Activated CD4-positive, alpha-beta memory T cell treated with anti-CD3 and anti-CD28 coated beads for 36 hours (primary cell): ENCODE measurements at places on chromosomes 7 and 10.
A peak's percentile ranks its signal among the peaks of the same experiment; 100 is the strongest.

DNA sequence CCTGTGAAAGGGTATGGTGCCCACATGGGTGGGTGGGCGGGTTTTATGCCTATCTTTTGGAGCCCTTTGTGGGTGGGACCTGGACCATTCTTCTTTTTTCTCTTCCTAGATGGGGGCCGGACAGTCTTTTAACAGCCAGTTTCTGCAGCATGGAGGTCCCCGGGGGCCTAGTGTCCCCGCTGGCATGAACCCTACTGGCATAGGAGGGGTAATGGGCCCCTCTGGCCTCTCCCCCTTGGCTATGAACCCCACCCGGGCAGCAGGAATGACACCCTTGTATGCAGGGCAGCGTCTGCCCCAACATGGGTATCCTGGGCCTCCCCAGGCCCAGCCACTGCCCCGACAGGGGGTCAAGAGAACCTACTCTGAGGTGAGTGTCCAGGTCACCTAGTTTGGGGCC is 9.1 kb downstream of the ZMIZ2 start:
- H3K4me1 ChIP-seq = peaks cover 19% of the 10 kb centered on the region
- DNase-seq = no peak
- no peaks in the 10 kb centered on the region for H3K27me3 ChIP-seq
- H3K27ac ChIP-seq = no peak overlapping the region
- peaks cover 21% of the 10 kb centered on the region for H3K36me3 ChIP-seq

DNA sequence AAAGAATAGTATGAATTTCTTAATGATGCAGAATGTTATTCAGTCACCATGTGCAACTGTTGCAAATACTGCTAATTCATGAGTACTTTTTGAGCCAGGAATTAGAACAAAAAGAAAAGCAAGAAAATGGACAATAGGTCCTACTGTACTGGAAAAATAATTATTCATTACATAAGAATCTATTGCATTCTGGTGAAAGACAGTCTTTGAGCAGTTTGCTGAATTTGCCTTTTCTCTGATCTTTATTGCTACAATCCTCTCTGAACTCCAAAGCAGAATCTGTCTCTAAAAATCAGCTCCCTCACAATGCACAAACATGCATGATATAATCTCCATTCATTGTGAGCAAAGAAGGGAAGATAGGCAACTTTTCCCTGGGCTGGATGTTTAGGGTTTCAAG is 12.8 kb downstream of the IFIT2 start:
- no peak overlapping the region for H3K4me3 ChIP-seq
- H3K36me3 ChIP-seq = no peaks in the 10 kb centered on the region
- H3K27me3 ChIP-seq = peaks cover 6% of the 10 kb centered on the region
- no peak overlapping the region for H3K27ac ChIP-seq

DNA sequence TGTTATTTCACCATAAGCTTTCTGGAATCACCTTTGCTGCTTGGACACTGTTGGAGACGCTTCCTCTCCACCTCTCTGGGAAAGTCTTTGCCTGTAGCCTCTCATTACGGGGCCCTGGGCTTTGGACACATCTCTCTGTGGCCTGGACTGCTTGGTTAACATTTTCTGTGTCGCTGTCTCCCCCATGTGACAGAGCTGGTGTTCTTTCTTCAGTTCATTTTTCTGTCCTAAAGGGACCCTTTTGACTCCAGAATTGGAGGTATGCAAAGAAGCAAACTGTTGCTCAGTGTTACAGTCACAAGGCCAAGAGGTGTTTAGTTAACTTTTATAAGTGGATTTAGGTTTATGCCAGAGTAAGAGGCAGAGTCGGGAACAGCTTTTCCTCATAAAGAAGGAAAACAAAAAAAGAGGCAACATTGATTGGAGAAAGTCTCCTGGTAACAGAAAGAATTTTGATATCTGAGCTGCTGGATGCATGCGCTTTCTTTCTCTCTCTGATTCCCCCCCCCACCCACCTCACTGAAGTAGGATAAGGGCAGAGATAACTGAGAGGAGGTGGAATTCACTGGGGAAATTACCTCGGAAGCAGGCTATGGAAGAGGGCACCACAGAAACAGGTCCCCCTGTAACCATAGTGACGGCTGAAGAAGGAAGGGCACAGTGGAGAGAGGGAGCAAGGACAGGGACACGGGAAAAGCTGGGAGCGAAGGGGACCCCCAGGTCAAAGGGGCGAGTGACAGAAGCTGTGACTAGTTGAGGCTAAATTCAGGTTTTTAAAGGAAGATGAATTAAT is 57.8 kb downstream of the LGI1 start:
- H3K27ac ChIP-seq = no peak overlapping the region
- no peak for DNase-seq
- H3K4me1 ChIP-seq = no peaks in the 10 kb centered on the region
- peaks cover 34% of the 10 kb centered on the region for H3K27me3 ChIP-seq
- H3K4me3 ChIP-seq = no peak overlapping the region

GRCh38 chr7:130909161-130909836 is 175.3 kb upstream of the KLF14 start:
- H3K36me3 ChIP-seq = peaks cover 85% of the 10 kb centered on the region
- peak overlapping the region; percentile 94 for H3K27ac ChIP-seq
- peaks cover 90% of the 10 kb centered on the region for H3K4me1 ChIP-seq
- H3K27me3 ChIP-seq = no peaks in the 10 kb centered on the region
- no peak for DNase-seq
- H3K4me3 ChIP-seq = peak overlapping the region; percentile 83

- no peak overlapping the region for H3K27ac ChIP-seq
- no peaks in the 10 kb centered on the region for H3K36me3 ChIP-seq
- DNase-seq = no peak
- no peak overlapping the region for H3K4me3 ChIP-seq
- no peaks in the 10 kb centered on the region for H3K4me1 ChIP-seq
Observed at GRCh38 chr7:110105307-110105706, 985.6 kb upstream of the LRRN3 start.

GRCh38 chr10:71750986-71751385 is 22.3 kb downstream of the VSIR start:
- H3K27me3 ChIP-seq = no peaks in the 10 kb centered on the region
- peaks cover 95% of the 10 kb centered on the region for H3K4me1 ChIP-seq
- DNase-seq = no peak
- peaks cover 49% of the 10 kb centered on the region for H3K36me3 ChIP-seq
- H3K27ac ChIP-seq = peak overlapping the region; percentile 98

GRCh38 chr10:3025026-3025683 is 42.2 kb upstream of the PFKP start:
- H3K4me1 ChIP-seq = peaks cover 3% of the 10 kb centered on the region
- H3K36me3 ChIP-seq = no peaks in the 10 kb centered on the region
- no peak overlapping the region for H3K27ac ChIP-seq
- no peak for DNase-seq
- peaks cover 28% of the 10 kb centered on the region for H3K27me3 ChIP-seq

DNA sequence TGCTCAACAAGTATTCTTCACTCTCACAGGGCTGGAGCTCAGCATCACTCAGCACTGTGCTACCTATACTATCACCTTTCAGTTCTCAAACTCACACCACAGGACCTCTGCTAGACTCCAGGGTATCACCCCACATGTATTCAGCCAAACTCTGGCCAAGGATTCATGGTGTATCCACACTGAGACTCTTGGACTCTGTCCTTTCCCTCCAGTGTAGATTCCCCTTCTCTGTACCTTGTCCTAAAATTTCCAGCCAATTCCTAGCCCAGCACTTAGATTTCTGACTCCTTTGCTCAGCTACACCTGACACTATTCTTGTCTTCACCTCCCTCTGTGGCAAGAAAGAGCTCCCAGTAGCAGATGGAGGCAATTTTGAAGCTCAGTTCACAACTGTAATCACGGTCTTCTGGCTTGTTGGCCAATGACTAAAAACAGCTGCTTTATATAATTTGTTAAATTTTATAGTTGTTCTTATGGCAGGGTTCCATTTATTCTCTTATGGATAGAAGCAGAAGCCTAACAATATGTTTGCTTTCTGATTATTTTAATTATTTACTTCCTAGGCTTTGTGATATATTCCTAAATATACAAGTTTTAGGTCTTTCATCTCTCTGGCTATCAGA is 258.8 kb downstream of the THSD7A start:
- no peak overlapping the region for H3K4me3 ChIP-seq
- H3K4me1 ChIP-seq = no peaks in the 10 kb centered on the region
- no peaks in the 10 kb centered on the region for H3K27me3 ChIP-seq
- no peaks in the 10 kb centered on the region for H3K36me3 ChIP-seq
- H3K27ac ChIP-seq = no peak overlapping the region

DNA sequence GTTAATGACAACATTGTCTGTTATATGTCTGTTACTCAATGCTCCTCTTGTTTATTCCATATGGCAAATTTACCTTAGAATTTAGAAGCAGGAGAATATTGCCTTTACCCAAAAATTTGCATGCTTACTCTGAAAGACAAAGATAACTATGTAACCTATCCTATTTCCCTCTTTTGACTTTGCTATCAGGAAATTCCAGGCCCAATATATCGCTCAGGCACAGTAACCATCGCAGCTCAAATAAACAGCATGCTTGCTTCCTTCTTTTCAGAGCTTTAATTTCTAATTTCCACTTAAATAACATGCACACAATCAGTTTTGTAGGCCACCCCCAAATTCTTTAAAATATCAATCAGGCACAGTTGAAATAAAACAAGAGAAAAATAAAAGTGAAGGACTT is 57.8 kb downstream of the EBLN1 start:
- peaks cover 11% of the 10 kb centered on the region for H3K4me1 ChIP-seq
- H3K27me3 ChIP-seq = no peaks in the 10 kb centered on the region
- H3K4me3 ChIP-seq = no peak overlapping the region
- H3K36me3 ChIP-seq = no peaks in the 10 kb centered on the region

GRCh38 chr7:46764100-46764936 is 817.6 kb downstream of the TNS3 start:
- H3K27ac ChIP-seq = no peak overlapping the region
- H3K4me3 ChIP-seq = no peak overlapping the region
- no peaks in the 10 kb centered on the region for H3K4me1 ChIP-seq

GRCh38 chr10:26869528-26869927 is 8.8 kb upstream of the ABI1 start:
- H3K36me3 ChIP-seq = no peaks in the 10 kb centered on the region
- H3K4me3 ChIP-seq = no peak overlapping the region
- H3K27me3 ChIP-seq = no peaks in the 10 kb centered on the region
- peak; percentile 59 for DNase-seq

- H3K36me3 ChIP-seq = no peaks in the 10 kb centered on the region
- DNase-seq = no peak
- no peak overlapping the region for H3K4me3 ChIP-seq
- H3K4me1 ChIP-seq = no peaks in the 10 kb centered on the region
- H3K27ac ChIP-seq = no peak overlapping the region
Observed at GRCh38 chr7:155874411-155874810, 62.1 kb upstream of the SHH start.

DNA sequence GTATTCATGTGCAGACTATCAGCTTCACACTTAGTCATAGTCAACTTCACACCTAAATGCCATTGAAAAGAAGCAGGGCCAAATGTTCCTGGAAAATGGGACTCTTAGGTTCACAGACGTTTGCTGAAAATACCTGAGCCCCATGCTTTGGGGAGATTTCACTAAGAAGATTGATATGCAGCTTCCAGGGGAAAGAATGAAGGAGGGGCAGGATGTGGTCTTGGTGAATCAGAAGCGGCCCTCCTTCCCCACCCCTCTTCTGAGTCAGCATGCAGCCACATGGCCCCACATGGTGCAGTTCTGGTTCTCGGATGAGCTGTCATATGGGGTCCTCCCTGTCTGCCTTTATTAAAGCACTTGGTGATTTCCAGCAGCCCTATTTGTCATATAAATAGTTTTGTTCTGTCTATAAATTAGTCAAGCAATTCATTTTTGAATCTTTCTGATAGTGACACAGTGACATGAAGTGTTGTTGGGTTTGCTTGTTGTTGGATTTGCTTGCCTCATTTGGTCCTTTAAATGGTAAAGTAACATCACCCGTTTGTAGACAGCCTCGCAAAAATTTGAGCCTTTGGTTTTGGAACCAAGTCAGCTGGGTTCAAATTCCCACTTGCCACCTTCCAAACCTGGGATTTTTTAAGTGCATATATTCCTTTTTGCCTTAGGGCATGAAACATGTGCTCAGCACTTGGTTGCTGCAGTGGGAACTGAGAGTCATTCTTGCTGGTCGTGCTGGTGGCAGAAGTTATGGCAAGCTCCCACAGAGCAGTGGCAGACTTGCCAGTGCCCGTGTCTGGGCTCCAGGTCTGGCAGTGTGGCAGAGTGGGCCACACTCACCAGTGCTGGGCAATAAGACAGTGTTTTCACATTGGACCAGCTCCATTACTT is 68.1 kb upstream of the CDK6 start:
- H3K27me3 ChIP-seq = no peaks in the 10 kb centered on the region
- peaks cover 2% of the 10 kb centered on the region for H3K36me3 ChIP-seq

- no peaks in the 10 kb centered on the region for H3K4me1 ChIP-seq
- no peaks in the 10 kb centered on the region for H3K36me3 ChIP-seq
- no peak overlapping the region for H3K4me3 ChIP-seq
- no peak overlapping the region for H3K27ac ChIP-seq
- H3K27me3 ChIP-seq = no peaks in the 10 kb centered on the region
Observed at GRCh38 chr7:31785101-31785500, 98.1 kb downstream of the PPP1R17 start.

GRCh38 chr7:26868841-26869495 is 4.6 kb upstream of the SKAP2 start:
- no peak overlapping the region for H3K4me3 ChIP-seq
- DNase-seq = no peak
- H3K4me1 ChIP-seq = peaks cover 12% of the 10 kb centered on the region
- no peaks in the 10 kb centered on the region for H3K36me3 ChIP-seq
- no peak overlapping the region for H3K27ac ChIP-seq

DNA sequence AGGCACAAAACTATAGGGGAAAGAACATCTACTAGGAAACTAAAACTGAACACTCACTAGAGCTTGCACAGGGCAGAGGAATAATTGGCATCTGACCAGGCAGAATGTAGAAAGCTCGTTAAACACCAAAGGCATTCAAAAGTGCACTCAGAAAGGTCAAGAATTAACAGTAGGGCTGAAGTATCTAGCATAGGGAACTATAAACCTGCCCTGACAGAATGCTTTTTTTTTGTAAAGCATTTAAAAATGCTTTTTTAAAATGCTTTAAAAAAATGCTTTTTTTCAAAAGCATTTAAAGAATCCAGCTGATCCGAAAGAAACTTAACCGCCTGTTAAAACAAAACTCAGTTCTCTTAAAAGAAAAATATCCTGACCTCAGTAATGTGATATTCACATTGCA is 74.6 kb upstream of the EGFR start:
- peaks cover 2% of the 10 kb centered on the region for H3K27me3 ChIP-seq
- H3K27ac ChIP-seq = no peak overlapping the region
- no peaks in the 10 kb centered on the region for H3K4me1 ChIP-seq
- no peak for DNase-seq
- no peaks in the 10 kb centered on the region for H3K36me3 ChIP-seq

DNA sequence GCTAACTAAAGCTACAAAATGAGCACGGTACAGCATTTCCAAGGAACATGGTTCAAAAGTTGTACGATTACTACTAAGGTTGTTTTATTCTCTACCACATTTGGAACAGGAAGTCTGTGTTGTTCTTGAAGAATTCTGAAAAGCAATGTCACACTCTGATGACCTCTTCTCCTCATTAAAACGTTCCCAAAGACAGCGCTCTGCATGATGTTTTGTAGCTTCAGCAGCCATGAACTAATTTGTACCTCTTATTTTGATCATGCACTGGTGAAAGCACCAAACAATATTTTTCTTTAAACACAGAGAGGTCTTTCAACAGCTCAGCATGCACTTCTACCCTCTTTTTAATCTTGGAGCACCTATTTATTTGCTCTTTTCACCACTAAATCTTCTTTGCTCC is 75.0 kb upstream of the TES start:
- peaks cover 2% of the 10 kb centered on the region for H3K27me3 ChIP-seq
- no peaks in the 10 kb centered on the region for H3K4me1 ChIP-seq
- H3K36me3 ChIP-seq = no peaks in the 10 kb centered on the region
- no peak for DNase-seq
- no peak overlapping the region for H3K27ac ChIP-seq
